ENCODE measurements at places on chromosomes 12 and 14.

DNA sequence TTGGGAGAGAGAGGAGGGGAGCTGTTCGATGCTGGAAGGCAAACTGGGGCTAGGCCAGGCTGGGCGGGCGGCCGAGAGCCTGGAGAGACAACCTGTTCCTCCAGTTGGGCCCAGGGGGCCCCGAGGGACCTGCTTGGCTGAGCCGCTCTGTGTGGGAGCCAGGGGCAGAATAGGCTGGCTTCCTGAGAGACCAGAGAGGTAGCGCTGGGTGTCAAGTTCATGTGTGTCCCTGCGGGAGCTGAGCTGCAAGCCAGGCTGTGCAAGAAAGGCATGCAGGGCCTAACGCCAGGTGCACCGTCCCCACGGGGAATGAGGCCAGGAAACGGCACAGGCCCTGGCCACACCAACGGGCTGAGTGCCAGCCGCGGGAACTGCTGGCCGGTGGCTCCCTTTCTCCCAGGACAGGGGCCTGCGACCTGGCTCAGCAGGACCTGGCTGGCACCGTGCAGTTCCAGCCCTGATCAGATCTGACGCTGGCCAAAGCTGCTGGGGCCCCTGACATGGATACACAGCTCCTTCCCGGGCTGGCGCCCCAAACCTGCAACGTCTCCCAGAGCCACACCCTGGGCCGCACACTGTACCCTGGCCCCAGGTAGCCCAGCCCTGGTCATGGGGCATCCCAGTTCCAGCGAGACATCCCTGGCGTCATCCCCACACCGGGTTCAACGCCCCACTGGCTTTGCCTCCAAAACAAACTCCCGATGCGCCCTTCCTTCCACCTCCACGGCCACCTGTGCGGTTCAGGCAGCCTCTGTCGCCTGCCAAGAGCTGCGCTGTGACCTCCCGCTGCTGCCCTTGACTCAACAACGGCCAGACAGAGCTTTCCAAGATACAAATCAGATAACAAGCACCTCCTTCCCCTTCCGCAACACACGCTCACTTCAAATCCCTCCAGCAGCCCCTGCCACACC is 65.0 kb downstream of the RFLNA start:
- DNase-seq, result no peak

GRCh38 chr12:128729628-128730121 is 94.1 kb downstream of the SLC15A4 start:
- DNase-seq, result no peak

DNA sequence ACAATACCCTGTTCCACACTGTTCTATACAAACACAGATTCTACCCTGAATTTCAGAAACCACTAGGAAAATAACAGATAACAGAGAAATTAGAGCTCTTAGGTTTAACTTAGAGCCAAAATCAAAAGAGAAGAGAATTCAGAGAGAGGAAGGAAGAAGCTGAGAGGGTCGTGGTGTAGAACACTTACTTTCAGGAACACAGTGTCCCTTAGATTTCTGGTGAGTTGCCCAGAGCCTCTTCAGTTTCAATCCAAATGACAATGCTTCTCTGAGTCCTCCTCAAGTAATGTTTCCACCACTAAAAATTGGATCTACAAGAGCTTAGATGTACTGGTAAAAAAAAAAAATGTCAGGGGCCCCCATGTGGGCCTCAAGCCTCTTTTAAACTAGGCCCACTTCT is 2.6 kb downstream of the YAF2 start:
- DNase-seq, result no peak

GRCh38 chr14:19975291-19975690 is at the start of gene OR4K15:
OR4K15 (plus strand) TSS chr14:19975591; CDS start chr14:19975591, 0 bp downstream.
- no peak for DNase-seq

DNA sequence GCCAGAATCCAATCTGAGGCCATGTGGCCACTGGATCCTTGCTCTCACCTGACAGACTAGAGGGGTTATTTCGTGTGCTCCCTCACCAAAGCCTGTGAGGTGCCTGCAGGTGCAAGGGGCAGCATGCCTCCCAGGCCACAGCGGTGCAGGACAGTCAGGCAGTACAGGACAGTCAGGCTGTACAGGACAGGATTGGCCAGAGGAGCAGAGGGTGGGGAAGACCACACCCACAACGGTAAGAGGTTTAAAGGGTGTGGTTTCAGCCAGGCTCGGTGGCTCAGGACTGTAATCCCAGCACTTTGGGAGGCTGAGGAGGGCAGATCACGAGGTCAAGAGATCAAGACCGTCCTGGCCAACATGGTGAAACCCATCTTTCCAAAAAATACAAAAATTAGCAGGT is 3.1 kb upstream of the BRF1 start:
- no peak for DNase-seq

DNA sequence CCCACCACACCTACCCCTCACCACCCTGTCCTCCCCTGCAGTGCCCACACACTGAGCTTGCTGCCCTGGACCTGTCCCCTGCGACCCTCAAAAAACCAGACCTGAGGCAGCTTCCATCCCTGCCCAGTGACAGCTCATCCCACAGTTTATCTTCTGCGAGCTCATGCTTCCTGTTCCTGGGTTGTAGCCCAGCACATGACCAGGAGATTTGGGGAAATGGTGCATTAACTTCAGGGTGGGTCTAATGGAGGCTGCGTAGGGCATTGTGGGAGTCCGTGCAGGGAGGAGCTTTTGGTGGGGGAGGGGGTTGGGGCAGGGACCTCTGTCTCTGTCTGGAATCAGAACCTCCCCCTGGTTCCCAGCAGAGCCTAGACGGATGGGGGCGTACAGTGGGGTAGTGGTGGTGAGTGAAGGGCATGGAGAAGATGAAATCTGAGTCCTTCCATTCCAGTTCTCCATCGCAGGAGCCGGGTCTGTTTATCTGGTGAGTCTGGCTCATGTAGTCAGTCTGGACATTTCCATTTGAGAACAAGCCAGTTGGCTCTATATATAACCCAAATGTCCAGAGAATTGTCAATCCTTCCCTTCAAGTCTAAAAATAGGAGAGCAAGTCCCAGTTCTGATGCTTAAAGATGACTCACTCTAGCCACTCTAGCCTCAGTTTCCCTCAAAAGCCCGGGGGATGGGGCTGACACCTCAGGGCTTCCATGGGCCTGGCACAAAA is 270.9 kb downstream of the CACNA1C start:
- DNase-seq, result no peak

- no peak for DNase-seq
Measured at GRCh38 chr14:61113561-61114225, 132.6 kb downstream of the SLC38A6 start.

- no peak for DNase-seq
Measured at GRCh38 chr14:56138928-56139327, 20.7 kb downstream of the PELI2 start.

DNA sequence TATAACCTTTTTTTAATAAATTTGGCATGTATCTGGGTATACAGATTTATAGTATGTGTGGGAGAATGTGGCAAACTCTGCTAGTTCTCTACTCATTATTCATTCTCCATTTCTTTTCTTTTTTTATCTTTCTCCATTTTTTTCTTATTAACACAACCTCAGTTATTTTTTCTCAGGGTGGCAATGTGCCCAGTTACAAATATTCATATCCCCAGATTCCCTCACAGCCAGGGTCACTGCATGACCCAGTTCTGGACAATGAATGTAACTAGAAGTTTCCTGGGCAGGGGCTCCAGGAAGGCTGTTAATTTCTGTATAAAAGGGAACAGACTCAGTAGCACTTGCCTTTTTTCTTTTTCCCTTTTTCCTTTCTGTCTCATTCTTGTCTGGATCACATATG is 95.6 kb downstream of the VCPKMT start:
- no peak for DNase-seq

DNA sequence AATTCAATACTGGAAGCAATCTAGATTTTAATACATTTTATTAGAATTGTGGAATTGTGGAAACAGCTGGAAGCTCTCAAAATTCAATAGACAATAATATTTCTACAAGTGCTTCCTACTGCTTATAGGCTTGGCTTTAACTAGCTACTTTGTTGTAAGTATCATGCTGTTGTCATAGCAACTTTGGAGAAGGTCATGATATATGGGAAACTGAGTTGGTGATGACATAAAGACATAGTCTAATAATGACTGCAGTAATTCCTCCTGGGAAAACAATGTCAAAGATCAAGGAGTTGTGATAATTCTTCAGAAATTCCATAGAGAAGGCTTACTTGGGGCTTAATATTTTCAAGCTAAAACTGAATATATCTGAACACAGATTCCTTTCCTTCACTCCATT is 266.6 kb downstream of the KIF21A start:
- DNase-seq, result no peak

GRCh38 chr14:70754991-70755390 is 54.3 kb downstream of the MAP3K9 start:
- DNase-seq, result no peak

DNA sequence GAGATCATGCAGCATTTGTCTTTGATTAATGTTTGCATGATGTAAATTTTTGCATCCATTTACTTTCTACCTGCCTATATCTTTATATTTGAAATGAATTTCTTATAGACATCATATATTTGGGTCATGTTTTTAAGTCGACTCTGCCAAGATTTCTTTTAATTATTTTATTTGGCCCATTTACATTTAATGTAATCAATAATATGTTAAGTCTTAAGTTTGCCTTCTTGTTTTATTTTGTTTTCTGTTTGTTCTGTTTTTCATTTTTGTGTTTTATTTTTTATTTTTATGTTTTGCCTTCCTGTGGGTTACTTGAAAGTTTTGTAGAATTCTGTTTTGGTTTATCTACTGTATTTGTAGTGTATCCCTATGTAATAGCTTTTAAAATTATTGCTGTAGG is 33.2 kb upstream of the GUCY2C start:
- no peak for DNase-seq

DNA sequence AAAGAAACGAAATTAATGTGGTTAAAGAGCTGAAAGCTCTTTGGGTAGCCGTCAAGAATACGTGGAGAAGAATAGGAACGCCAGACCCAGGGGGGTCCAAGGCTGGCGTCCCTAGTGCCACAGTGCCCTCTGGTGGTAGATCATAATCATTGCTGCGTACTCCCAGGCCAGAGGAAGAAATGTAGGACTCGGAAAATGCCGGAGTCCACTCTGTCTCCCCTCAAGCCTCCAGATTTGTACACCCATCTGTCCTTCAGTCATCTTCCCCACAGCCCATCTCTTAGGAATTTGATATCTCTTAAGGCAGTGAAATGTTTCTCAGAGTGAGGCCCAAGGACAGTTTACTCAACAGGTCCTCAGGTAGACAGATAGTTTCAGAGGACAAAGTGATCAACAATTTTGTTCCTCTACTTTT is 25.4 kb upstream of the PLEKHG6 start:
- DNase-seq, result peak; percentile 42

- DNase-seq, result no peak
Measured at GRCh38 chr12:60494244-60494643, 898.4 kb downstream of the SLC16A7 start.

DNA sequence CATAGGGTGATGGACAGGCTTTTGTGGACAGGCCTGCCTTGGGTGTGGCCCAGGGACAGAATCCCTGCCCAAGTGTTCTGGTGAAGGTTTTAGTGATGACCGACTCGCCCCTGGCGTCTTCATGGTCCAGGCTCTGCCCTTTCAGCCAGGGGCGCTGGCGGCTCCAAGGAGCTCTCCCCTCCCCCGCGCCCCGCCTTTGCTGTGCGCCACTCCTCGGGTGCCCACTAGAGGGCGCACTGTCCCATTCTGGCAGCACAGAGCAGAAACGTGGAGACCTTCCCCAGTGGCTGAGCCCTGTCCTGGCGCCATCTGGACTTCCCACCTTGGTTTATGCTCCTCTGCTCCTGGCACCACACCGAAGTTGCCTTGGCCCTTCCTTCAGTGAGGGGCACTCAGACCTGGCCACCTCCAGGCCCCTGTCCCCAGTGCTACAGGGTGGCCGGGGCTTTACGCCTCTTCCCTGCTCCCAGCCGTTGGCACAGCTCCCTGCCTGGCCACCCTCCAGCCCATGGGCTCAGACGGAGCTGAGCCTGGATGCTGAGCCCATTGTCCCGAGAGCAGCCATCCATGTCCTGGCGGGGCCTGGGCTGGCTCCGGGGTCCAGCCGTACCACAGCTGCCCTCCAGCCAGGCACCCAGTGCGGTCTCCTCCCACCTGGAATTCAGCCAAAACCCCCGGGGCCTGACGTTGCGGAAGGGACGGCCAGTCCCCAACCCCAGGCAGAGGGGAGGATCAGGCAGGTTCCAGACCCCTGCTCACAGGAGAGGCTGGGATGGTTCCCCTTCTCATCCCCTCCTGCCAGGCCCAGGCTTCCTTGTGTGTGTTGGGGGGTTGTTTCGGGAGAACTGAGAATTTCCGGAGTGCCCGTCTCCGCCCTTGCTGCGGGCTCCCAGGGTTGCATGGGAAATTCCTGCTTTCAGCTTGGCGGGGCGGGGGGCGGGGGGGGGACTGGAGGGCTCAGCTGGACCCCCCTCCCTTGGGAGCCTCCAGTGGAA is 5.6 kb upstream of the CRIP1 start:
- peak; percentile 93 for DNase-seq

DNA sequence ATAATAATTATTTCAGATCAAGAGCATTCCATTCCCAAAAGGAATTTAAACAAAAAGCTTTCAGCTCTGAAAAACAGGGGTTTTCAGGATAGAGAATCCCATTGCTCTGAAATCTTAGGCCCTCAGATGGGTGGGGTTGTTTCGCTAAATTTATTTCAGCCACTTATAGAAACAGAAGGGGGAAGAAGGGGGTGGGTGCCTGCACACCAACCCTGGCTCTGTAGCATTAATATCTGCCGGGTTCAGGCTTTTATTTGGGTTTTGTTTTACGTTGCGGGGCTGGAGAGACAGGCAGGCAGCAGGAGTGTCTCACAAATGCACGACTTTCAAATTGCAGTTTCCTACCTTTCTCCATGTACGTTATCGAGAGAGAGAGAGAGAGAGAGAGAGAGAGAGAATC is 12.5 kb upstream of the ZFP36L1 start:
- no peak for DNase-seq

DNA sequence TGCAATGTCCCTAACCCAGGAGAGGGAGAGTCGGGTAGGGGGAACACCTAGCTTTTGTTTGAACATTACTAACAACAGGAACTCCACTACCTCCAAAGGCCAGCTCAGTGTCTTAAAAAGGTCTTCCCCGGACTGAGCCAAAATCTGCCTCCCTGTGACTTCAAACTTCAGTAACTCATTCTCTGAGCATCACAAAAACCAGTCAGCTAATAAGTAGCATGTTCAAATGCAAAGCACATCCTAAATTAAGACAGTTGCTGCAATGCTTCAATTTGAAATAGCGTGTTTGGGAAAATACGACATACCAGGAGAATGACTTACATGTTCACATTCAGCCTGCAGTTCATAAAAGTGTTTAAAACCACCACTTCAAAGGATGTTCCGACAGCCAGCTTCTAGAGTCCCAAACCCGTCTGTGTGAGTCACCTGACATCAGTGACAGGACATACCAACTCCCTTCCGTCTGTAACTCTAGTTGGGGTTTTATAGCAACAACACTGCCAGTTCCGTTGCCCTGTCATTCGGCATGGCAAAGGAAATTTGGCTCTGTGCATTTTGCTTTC is 13.0 kb downstream of the ZFP36L1 start:
- DNase-seq, result no peak

- DNase-seq, result no peak
Measured at GRCh38 chr14:106276326-106277267, 750.2 kb downstream of the TMEM121 start.

- DNase-seq, result peak; percentile 8
Measured at GRCh38 chr12:48542300-48542928, 17.0 kb downstream of the OR8S1 start.

Data from activated T-cell treated with anti-CD3 and anti-CD28 coated beads for 4 hours (primary cell).